ENCODE measurements at places on chromosomes 7 and 10. TPM values are rescaled to one million over a fixed set of nuclear protein-coding genes. Genes with fewer than 3 reads are reported as not detected.

GRCh38 chr10:29326886-29327745 is 38.2 kb downstream of the LYZL1 start:
- DNase-seq: no peak

GRCh38 chr7:27840313-27840712 is 100.4 kb downstream of the TAX1BP1 start:
- DNase-seq: no peak

GRCh38 chr10:49344840-49345239 is 45.9 kb downstream of the C10orf71 start:
- DNase-seq: no peak

GRCh38 chr7:31986878-31987518 is 83.2 kb downstream of the PDE1C start:
- peak; percentile 41 for DNase-seq

DNA sequence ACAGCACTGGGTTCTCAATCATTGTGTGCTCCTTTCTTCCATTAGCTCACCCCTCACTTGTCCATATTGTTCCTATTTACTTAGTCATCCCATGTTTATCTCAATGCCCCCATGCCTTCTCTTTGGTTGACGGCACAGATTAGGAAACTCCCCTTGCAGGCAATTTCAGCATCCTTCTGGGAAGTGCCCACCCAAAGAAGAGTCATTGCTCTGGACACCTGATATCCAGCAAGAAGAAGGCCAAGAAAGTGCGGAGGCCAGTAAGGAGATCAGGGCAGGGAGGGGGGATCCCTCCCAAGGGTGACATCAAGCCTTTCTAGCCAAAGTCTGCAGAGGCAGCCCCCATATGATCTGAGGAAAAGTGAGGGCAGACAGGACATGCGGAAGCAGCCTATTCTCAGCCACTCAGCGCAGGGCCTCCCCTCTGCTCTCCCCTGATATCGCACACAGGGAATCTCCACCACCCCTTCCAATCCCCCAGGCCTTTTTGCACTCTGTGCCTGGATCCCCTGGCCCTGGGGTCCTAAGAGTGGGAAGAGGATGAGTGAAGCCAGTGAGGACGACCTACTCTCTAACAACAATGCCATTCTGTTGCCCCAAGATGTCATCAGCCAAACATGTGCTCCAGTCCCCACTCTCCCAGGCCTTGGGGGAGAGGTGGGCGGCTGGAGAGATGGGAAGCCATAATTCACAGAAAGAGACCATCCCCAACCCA is 1.8 kb downstream of the TRPV6 start:
- DNase-seq: peak; percentile 9

- DNase-seq: peak; percentile 85
These were observed 35.5 kb upstream of the DGKI start for GRCh38 chr7:137882261-137882668.

GRCh38 chr7:73723813-73724212 is 4.3 kb upstream of the STX1A start:
- no peak for DNase-seq

GRCh38 chr10:48526846-48527505 is 77.9 kb downstream of the ARHGAP22 start:
- DNase-seq: no peak

- no peak for DNase-seq
These were observed 47.3 kb upstream of the TMEM26 start for GRCh38 chr10:61500460-61500859.

GRCh38 chr10:14571866-14572507 is 202.7 kb downstream of the FAM107B start:
- no peak for DNase-seq

- DNase-seq: no peak
These were observed 140.8 kb downstream of the DGKB start for GRCh38 chr7:14761510-14762296.

DNA sequence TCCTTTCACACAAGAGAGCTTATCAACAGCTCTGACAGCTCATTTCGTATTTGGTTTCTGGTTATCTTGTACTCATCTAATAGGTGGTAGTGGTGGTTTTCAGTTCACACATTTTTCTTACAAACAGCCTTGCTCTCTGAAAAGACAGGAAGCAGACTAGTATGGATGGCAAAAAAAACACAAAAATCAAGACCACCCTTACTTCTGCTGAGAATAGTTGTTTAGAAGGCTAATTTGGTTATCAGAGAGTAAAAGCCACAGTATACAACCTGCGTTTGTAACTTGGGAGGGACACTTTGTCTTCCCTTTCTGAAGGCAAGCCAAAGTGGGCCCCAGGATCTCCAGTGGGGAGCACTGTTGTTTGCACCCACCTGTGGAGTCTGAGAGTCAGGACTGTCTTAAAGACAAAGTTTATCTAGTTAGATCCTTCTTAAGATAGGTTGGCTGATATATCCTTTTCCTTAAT is 68.0 kb downstream of the PIP4K2A start:
- DNase-seq: no peak

DNA sequence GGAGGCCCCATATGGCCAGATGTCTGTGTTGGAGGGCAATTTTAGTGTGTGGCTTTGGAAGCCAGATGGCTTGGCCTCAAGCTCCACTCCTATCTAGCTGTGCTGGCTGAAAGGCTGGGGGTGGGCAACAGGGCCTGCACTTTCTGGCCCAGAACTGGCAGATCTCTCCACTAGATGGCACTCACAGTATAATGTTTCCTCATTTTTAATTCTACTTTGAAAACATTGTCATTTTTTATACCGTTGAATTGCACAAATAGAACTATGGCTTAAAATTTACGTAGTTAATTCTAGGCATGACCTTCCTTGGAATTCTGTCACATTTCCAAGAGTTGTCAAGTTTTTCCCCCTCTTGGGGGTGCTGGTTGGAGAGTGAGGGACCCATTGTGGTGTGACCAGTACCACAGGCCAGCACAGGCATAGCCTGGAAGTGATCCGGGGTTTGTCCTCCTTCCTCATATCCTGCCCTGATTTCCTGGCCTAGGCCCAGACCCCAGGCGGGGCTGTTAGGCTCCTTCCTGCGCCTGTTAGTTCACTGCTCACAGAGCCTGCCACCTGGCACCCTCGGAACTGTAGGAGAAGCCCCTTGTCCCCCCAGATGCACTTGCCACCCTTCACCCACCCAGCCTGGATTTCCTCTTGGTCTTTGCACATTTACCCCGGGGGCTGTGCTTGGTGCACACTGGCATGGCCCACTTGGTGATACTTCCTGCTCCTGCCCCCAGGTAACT is 52.8 kb downstream of the ARHGAP22 start:
- peak; percentile 24 for DNase-seq

GRCh38 chr7:21941611-21942141 is 4.0 kb downstream of the CDCA7L start:
- no peak for DNase-seq

DNA sequence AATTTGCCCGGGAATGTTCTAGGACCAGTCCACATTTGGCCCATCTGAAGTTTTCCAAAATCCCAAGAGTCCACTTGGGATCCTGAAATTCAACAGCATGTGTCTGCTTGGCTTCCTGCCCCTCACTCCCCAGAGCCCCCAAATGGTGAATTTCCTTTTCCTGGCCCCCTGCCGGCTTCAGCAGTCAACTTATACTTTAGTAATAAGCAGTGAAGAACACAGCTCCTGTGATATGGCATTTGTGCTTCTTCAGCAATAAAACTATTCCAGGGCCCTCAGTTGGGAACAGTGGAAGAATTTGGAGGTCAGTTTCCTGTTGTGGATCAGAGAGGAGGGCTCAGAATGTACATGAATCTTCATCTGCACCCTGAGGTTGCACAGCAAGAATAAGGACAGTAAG is 51.1 kb downstream of the PRF1 start:
- no peak for DNase-seq

DNA sequence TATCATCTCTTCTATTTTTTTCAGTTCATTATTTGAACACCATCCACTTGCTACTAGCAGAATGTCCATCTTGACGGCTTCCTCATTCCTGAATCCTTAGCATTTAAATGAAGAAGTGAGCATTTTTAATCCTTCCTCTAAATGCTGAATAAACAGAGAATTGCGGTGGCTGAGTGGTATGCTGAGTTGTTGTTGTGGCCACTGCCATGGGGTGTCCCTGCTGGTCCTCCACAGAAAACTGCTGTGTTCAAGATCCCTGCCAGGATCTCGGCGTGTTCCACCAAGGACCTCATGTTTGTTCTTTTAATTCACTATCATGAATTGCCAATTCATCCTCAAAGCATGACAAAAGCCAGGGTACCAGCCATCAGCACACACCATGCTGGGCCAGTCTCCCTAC is 48.9 kb upstream of the HABP2 start:
- no peak for DNase-seq

GRCh38 chr10:116281775-116282174 is 8.8 kb upstream of the GFRA1 start:
- no peak for DNase-seq

GRCh38 chr7:45626441-45627430 is 52.6 kb downstream of the ADCY1 start:
- peak; percentile 24 for DNase-seq

DNA sequence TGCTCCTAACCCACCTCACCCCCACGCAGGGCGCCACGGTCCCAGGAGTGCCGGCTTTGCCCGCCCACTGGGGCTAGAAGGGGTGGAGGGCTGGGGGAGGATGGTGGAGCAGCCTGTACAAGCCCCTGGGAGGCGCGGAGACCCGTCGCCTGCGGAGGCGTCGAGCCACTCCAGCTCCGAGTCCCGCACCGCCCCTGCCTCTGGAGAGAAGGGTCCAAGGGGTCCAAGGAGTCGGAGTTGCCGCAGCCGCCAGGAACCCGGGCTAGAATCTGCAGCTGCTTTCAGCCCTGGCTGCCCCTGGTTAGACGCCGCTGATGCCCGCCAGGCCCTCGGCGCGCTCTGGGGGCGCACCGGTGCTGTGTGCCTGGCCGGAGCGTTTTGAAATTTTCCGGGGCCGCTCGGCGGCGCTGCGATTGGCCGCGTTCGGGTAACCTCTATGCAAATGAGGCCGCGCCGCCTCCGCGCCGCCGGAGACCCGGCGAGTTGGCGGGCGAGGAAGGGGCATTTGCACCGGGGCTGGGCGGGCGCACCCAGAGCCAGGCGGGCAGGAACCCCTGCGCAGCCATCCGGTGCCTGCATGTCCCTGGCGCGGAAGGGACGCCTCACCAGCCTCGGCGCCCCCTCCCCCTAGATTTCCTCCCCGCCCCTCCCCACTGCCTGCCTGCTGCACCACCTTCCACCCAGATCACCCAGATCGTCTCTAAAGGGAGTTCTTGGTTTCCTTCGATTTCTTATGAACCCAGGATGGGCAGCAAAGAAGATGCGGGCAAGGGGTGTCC is at the start of gene HMX2:
Gene HMX2, plus strand, starts transcription at position 502 of the 779 bp plus-strand sequence. Its CDS starts 243 bp downstream, at position 745.
- DNase-seq: no peak

DNA sequence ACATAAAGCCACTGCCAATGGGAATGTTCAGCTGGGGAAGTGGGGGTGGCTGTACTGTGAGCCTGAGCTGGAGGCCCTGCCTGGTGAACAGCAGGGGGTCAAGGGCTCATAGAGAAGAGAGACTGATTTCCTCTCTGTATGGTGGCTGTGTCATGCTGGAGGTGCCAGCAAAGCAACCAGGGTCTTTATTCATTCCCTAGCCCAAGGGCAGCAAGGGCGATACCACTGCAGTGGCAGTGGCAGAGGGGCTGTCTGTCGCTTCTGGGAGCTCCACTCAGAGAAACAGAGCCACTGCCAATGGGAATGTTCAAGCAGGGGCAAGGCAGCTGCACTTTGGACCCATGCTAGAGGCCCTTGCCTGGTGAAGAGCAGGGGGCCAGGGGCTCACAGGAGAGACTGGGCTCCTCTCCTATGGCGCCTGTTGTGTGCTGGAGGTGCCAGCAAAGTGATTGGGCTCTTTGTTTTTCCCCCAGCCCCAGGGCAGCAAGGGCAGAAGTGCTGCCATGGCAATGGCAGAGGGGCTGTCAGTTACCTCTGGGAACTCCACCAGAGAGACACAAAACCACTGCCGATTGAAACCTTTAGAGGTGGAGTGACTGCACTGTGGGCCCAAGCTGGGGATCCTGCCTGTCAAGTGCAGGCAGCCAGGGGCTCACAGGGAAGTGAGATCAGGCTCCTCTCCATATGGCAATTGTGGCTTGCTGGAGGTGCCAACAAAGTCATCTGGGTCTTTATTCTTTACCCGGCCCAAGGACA is 545.1 kb downstream of the SH2D4B start:
- no peak for DNase-seq

GRCh38 chr10:118537623-118538022 is 57.8 kb downstream of the PRLHR start:
- DNase-seq: no peak

GRCh38 chr7:1912593-1913465 is 242.8 kb downstream of the ELFN1 start:
- DNase-seq: peak; percentile 88

- DNase-seq: no peak
These were observed 200.6 kb downstream of the GLRX3 start for GRCh38 chr10:130336617-130337304.

GRCh38 chr7:150851492-150852370 is 586 bp upstream of the AOC1 start:
- no peak for DNase-seq

DNA sequence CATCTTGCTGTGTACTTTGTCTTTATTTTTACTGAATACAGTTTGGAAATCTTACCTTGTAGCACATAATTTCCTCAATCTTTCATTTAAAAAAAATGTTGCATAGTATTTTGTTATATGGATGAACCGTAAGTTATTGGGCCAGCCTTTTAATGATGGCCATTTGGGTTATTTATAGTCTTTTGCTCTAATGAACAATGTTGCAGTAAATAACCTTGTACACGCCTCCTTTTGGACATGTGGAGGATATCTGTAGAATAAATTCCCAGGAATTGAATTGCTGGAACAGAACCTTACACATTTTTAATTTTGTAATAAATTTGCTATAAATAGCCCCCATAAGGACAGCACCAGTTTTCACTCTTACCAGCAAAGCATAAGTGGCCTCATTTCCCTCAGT is 12.7 kb upstream of the PRF1 start:
- DNase-seq: no peak

DNA sequence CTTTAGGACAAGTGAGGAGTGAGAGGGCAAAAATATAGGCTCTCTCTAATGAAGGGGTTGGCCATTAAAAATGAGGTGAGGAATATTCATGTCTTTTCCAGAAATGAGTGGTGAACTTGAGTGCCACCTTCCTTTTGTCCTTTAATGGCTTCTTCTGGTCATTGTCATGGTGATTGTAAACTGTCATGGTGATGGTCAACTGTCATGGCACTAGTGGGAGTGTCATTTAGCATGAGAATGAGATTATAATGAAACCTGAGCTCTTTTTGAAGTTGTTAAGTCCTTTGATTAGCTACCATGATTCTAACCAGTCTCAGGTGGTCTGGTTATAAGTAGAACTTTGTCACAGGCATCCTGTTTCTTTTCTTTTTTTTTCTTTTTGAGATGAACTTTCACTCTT is 524.4 kb downstream of the NEBL start:
- DNase-seq: no peak

The VCL gene
- 378 TPM for total RNA-seq

The FGFR2 gene
- 1.1 TPM for total RNA-seq

The HYAL4 gene
- total RNA-seq: not detected

The KIAA1549 gene
- 0.95 TPM for total RNA-seq

The CCL24 gene
- 0.45 TPM for total RNA-seq

The VSTM2A gene
- not detected for total RNA-seq

The RPA3 gene
- 48.5 TPM for total RNA-seq

The MBL2 gene
- not detected for total RNA-seq

The CDNF gene
- total RNA-seq: 0.29 TPM

The SLC26A4 gene
- 0.22 TPM for total RNA-seq

The KCP gene
- not detected for total RNA-seq

The PHTF2 gene
- total RNA-seq: 55.9 TPM

The AHR gene
- 64.1 TPM for total RNA-seq

The NAPEPLD gene
- total RNA-seq: 0.94 TPM

The ABCB4 gene
- 15.0 TPM for total RNA-seq

The LMBR1 gene
- 9.2 TPM for total RNA-seq
